ENCODE measurements at places on chromosomes 1 and 21. TPM values are rescaled to one million over a fixed set of nuclear protein-coding genes. Genes with fewer than 3 reads are reported as not detected.

PLA2G5 gene
- under 0.01 TPM for total RNA-seq

TBX19 gene
- 0.22 TPM for total RNA-seq

OR2G3 gene
- not detected for total RNA-seq

SPRR2F gene
- not detected for total RNA-seq

KLF17 gene
- not detected for total RNA-seq

DSCAM gene
- under 0.01 TPM for total RNA-seq

NR1I3 gene
- total RNA-seq: not detected

HLCS gene
- total RNA-seq: 12.3 TPM

RNF186 gene
- not detected for total RNA-seq

DNA sequence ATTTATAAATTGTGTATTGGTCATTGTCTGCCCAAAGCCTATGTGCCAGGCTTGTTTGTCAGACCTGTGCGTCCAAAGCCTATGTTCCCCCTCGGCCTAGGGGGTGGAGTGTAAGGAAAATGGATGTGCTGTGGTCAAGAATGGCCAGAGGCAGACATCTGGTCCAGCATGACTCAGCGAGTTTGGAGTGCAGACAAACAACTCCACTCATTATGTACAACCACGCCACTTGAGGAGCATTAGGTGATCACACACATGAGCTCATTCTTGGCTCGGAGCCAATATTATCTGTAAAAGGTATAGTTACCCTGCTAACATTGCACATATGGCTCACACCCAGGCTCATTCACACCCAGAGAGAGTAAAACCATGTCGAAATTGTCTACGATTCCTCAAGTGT is 1047.6 kb upstream of the ADGRL4 start:
- no peak for DNase-seq

- no peak for DNase-seq
These were observed 66.1 kb upstream of the CHODL start for GRCh38 chr21:18178509-18178908.

DNA sequence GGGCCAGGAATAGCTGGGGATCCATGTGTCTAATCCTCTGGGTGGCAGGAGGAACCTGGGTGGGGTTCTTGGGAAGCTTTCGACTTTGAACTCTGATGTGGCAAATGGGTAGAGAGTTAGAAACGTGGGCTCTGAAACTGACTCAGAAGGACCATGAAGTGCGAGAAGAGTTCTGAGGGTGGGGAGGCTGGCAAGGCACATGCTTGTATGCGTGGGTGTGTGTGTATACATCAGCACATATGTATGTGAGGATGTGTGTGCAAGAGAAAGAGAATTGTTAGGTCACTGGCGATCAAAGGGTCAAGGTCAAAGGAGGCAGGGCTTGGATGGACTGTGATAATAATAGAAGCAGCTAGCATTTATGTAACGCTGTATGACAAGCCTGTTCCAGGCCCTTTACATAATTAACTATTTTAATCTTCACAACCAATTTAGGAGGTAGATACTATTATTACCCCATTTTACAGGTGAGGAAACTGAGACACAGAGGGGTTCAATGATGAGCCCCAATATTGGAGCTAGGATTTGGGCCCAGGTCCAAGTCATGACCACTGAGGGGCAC is 84.5 kb upstream of the POU3F1 start:
- no peak for DNase-seq

- peak; percentile 84 for DNase-seq
These were observed 3.8 kb upstream of the PLEKHA6 start for GRCh38 chr1:204363335-204364114.

DNA sequence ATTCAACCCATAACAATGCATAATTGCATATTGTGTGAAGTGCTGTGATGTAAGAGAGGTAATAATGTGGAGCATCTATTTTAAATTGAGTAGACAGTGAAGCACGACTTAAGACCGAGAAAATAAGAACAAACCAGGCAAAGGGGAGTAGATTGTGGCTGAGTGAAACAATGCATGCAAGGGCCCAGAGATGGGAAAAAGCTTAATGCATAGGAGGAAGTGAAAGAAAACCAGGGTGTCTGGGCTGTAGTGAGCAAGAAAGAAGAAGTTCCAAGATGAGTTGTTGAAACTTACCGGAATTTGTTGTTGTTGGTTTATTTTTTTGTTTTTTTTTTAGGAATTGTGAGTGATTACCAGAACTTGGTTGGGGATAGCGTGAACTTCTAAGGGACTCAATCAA is 104.7 kb downstream of the SNX7 start:
- DNase-seq: no peak

DNA sequence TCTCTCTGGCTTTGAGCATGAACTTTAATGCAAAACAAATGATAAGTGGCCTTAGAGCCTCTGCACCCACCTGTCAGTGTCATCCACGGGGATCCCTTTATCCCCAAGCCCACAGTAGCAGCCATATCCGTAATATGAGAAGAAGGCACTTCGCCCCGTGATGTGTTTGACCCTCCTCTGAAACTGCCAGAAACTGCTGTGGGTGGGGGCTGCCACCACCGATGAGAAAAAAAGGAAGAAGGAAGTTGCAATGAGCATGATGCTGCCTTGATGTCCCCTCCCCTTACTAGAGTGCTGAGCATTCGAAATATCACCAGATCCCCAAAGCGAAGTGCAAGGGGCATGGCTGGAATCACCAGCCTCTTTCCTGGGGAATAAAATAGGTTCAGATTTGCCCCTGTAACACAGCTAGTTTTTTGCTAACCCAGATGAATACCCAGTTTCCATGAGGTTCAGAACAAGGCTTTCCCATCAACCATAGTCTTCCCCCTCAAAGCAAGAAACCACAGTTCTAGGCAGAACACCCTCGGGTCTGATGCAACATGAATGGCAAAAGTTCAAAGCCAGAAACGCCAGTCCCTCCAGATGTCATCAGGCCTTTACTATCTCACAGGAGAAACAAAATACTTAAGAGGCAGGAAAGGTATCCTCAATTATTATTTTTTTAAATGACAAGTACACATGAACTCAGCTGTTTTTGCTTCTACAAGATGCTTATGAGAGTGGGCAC is 10.8 kb upstream of the UBXN10 start:
- DNase-seq: no peak

GRCh38 chr1:154212083-154212482 is 6.0 kb upstream of the CFAP141 start:
- no peak for DNase-seq

- DNase-seq: peak; percentile 19
These were observed 134.0 kb upstream of the ETS2 start for GRCh38 chr21:38671773-38672172.

DNA sequence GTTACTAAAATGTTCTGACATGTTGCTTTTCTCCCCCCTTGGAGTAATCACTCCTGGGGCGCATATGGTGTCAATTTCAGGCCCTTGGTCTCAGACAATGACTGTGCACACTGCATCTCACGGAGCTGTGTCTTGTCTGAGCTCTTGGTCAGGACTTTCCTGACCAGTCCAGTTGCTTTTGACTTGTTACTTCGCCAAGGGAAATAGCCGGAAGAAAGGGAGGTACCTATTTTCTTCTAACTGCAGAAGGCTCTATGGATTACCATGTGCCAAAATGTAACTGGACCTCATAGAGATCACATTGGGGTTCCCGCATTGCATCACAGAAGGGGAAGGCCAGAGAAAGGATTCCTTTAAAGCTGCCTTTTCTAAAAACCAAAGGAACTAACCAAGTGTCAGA is 68.6 kb downstream of the SPAG17 start:
- DNase-seq: no peak

DNA sequence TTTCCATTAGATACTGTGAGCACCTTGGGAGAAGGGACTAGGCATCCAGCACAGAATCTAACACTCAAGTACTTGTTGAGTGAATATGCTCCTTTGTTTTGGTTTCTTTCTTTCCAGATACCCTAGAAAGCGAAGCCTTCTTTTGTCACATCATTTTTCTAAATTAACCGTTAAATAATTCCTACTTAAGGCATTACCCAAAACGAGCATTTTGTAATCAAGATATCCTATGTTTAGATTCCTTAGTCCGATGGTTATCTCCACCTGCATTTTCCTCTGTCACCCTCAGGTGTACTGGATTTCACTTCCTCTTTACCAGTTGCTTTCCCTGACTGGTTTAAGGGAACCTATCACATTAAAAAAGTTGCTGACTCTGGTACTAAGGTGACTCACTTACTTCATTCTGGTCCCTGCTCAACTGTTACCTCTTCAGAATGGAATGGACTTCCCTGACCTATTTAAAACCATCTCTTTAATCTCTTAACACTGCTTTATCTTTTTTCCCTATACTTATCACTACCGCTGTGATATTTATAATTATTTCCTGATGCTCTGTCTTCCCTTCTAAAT is 3.2 kb downstream of the B3GALNT2 start:
- DNase-seq: no peak

GRCh38 chr1:34796990-34797389 is 4.2 kb downstream of the GJA4 start:
- no peak for DNase-seq

GRCh38 chr21:39004634-39005501 is 178.4 kb downstream of the PSMG1 start:
- peak; percentile 58 for DNase-seq

DNA sequence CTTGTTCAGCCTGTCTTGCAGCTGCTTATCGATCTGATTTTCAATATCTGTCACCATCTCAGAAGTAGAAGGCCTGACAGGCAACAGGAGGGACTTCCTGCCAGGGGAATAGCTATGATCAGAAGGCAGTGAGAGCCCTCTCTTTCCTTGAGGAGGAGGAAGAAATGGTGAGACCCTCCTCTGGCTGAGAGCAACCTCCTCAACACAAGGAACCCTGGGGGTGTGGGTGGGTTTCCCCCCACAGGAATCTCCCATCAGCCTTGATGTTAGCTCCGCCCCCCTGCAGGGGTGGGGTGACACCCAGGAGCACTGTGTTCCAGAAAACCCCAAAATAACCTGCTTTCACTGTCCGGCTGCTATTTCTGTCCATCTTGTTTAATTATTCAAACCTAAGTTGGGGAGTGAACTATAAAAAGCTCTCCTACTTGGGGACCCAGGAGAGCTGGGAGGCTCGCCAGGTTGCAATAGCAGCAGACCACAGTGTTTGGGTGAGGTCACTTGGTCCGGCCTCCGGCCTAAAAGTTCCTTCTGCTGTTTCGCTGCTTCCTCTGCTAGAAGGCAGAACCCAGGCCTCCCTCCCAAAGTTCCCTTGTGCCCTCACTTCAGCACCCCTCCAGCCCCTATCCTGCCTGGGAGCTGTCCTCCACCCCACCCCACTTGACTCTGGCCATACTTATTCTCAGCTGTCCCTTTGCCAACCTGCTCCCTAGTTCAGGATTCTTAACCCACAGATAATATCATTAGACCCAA is 7.8 kb upstream of the MEF2D start:
- DNase-seq: no peak

- DNase-seq: no peak
These were observed 26.4 kb downstream of the UTP25 start for GRCh38 chr1:209854196-209854595.

Data from lung microvascular endothelial cell (primary cell).